ENCODE measurements at places on chromosomes 7 and 10. TPM values are rescaled to one million over a fixed set of nuclear protein-coding genes. Genes with fewer than 3 reads are reported as not detected.

Gene TAS2R3
- total RNA-seq: not detected

- no peak for DNase-seq
Measured at GRCh38 chr7:8567626-8568025, 134.2 kb downstream of the NXPH1 start.

- no peak for DNase-seq
Measured at GRCh38 chr10:101888251-101888949, 44.8 kb upstream of the KCNIP2 start.

DNA sequence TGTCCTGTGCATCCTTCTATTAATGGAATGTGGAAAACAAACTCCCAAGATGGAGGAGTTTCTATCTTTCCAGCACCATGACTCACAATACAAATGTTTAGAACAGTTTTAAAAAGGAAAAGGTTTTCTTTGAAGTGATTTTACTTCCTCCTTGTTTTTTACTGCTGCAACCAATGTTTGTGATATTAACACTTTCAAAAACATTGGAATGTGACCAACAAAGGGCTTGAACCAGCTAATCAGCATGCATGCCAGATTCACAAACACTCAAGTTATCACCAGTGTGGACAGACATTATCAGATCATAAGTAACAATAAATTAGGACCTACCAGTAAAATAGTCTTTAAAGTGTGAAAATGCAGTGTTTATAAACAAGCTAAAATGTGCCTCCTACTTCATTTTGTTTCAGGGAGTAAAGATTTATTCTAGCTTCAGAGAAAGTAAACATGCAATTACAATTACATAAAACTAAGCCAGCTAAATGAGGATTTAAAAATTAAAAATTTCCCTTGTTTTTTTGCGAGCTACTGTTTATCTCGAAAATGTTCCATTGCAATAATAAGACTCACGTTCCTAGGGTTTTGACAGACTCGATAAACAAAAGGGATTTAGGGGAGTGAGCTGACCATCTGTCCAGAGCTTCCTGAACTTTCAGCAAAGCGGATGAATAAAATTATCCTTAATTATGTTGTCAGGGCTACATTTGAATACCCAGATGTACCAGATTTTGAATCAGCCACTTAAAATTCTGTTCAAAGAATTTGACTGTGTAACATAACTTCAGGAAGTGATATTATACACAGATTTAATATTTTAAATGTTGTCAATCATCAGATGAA is 29.8 kb downstream of the CPVL start:
- peak; percentile 20 for DNase-seq

- DNase-seq: no peak
Measured at GRCh38 chr10:46239247-46239646, 47.5 kb upstream of the ANTXRL start.

DNA sequence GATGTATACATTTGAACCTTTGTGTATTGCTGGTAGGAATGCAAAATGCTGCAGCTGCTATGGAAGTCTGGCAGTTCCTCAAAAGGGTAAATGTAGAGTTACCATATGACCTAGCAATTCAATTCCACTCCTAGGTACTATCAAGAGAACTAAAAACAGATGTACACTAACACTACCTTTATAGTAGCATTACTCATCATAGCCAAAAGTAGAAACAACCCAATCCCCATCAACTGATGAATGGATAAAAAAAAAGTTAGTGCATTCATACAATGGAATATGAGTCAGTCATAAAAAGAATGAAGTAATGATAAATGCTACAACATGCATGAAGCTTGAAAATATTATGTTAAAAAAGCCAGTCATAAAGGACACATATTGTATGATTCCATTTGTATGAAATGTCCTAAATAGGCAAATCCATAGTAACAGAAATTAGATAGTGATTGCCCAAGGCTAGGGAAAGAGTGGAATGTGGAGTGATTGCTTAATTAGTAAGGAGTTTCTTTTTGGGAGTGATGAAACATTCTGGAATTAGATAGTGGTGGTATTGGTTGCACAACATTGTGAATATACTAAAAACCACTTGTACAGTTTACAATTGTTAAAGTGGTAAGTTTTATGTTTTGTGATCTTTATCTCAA is 96.4 kb upstream of the AOAH start:
- DNase-seq: no peak

GRCh38 chr10:94107191-94107590 is 113.5 kb downstream of the PLCE1 start:
- DNase-seq: no peak

- no peak for DNase-seq
Measured at GRCh38 chr10:70912556-70912955, 24.2 kb upstream of the PCBD1 start.

DNA sequence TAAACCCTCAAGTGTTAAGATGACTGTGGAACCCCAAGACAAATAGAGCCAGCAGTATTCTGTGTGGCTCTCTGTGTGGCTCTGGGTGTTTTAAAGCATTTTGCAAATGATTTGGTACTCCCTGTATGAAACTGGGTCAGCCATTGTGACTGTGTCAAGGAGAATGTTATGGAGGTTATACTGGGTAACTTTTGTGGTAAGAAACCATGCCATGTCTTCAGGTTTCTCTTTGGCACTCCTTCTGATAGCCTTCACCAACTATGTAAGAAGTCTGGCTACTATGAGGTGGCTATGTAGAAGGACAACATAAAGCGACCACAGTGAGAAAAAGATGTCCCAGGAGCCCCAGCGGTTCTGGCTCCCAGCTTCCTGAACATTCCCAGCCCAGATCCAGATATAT is 226.6 kb upstream of the RHOBTB1 start:
- DNase-seq: no peak

GRCh38 chr7:44368885-44369284 is 43.5 kb upstream of the CAMK2B start:
- no peak for DNase-seq
